H9 (cell line): ENCODE measurements at places on chromosomes 3 and 15. TPM values are rescaled to one million over a fixed set of nuclear protein-coding genes. Genes with fewer than 3 reads are reported as not detected.

Gene SPESP1
- not detected in 2 replicates for total RNA-seq

Gene MYH15
- total RNA-seq = 0.07 and 0.13 TPM in 2 replicates

Gene TMPRSS7
- not detected in 2 replicates for total RNA-seq

DNA sequence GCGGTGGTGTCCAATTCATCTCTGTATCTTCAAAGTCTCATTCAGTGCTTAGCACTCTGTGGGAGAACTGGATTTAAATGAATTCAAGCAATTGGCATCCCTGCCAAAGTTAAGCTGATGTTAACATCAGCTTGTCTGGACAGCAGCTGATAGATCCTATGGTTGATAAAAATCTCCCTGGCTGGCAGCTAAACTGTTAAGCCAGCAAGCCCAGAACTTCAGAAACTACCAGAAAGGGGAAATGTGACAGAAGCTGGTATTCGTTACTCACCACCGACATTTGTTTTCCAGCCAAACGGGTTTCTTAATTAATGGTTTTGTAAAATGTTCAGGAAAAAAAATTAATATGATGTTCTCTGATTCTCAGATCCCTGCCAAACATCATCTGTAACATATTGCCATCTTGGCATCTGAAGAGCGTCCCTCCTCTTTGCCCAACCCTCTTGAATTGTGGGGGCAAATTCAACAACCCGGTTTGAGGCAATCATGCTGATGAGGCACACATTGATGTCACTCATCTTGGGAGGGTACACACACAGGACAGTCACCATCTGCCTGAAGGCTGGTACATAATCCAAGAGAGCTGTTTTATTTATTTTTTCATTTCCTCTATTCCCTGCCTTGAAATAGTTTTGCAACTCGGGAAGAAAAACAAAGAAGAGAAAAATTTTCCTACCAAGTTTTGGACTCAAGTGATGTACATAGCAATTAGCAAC is 76.3 kb upstream of the ABHD17C start:
- DNase-seq = no peak

DNA sequence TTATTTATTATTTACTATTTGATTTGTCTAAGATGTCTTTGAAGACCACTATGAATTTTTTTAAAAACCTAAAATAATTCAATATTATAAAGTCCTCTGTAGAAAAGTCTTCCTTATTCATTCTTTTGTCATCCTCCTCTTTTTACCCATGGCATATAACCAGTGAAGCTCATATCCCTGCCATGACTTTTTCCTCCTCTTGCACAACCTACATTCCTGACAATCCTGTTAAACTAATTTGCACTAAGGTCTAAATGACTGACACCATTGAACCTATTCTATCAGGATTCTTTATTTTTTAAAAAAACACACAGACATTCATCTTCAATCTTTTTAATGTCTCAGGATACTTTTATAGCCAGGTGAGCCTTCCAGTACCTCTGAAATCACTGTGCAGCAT is 159.9 kb upstream of the SLC2A2 start:
- no peak for DNase-seq

DNA sequence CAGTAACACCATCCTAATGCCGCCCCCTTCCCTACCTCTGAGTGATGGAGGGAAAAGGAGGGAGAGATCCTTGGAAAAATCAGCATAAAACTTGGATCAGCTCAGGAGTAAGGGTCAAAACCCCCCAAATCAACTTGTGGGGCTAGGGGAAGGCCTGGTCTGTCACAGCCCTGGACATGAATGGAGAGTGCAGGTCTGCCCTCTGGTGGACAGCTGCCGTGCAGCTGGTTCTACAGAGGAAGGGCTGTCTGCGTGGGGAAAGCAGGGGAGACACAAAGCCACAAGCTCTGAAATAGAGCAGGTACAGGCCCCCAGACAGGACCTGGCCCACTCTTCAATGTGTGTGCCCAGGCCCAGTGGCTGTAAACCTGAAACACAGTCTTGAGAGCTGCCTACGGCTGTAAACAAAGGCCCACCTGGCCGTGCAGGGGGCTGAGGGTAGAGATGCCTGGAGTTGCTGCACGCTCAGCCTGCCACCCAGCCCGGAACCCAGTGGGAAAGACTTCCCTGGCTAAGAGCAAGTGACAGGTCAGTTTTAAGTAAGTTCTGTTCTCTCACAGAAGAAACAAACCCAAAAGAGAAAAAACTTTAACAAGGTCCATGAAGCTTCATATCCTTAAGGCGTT is 16.4 kb downstream of the CLK3 start:
- DNase-seq = peak; percentile 76

GRCh38 chr3:15265655-15266509 is 59.8 kb downstream of the CAPN7 start:
- no peak for DNase-seq

- DNase-seq = no peak
Observed at GRCh38 chr3:12615266-12615665, 48.7 kb downstream of the RAF1 start.

- no peak for DNase-seq
Observed at GRCh38 chr3:65551945-65552344, 486.8 kb downstream of the MAGI1 start.
